ENCODE measurements at places on chromosomes 5 and 9.

GRCh38 chr9:1053282-1053621 lies 3.1 kb downstream of the DMRT2 start:
- DNase-seq = no peak

GRCh38 chr5:81520769-81521168 lies 126.8 kb upstream of the ACOT12 start:
- DNase-seq = no peak

- no peak for DNase-seq
Measured at GRCh38 chr5:71862507-71863060, 143.5 kb downstream of the CARTPT start.

DNA sequence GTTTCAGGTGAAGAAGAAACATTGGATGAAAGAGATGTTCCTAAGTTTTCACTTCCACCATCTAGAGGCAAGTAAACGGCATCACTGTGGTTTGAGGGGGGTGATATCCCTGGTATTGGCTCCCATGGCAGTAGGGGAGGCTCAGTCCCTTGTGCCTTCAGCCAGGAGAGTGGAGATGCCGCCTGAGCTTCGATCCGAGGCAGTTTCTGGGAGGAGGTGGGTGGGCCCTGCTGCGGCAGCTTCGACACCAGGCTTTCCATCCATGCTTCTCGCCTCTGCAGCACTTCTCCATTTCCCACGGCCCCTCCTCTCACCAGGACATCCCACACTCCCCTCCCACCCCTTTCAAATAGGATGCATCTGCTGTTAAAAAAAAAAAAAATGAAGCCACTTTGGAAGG lies 258.3 kb downstream of the GADD45G start:
- DNase-seq = no peak

- DNase-seq = no peak
Measured at GRCh38 chr5:180291234-180291940, 496 bp downstream of the MAPK9 start.

- no peak for DNase-seq
Measured at GRCh38 chr9:104269996-104270963, 176.2 kb downstream of the SMC2 start.

DNA sequence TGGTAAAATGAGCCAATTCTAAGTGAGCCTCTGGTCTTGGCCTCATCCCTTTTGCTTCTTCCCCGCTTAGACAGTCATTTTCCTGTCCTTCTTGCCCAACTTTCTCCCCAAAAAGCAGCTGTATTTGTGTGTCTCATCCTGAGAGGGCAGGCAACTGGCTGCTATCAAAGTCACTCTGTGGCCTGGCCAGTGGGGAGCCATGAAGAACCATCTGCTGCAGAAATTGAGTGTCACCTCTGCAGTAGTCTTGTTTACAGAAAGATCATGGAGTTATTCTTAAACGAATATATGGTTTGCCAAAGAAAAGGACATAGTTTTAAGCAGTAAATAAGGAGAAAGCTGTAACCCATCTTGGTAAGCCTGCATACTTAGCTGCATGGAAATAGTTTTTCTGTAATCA lies 233.6 kb upstream of the ELAVL2 start:
- DNase-seq = no peak

DNA sequence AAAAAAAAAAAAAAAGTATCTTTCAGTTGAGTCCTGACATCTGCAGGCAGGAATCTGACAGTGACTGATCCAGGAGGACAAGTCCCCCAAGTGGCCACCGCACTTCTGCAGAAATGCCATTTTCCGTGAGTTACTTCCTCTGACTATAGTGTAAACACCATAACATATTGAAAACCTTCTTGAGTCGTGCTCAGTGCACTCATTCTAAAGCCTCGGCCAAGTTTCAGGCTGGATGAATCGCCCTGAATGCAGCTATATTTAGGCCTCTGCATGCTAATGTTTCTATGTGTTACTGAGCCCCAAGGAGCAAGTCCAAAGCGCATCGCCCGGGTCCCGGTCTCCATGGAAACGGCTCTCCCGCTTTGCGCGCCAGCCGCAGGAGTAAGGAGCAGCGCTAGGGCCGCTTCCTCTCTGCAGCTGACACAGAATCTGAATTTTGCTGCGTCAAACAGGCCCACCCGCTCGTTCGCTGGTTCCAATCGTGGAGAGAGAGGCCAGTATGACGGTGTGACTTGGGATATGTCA lies 335.4 kb downstream of the MSX2 start:
- peak; percentile 8 for DNase-seq

DNA sequence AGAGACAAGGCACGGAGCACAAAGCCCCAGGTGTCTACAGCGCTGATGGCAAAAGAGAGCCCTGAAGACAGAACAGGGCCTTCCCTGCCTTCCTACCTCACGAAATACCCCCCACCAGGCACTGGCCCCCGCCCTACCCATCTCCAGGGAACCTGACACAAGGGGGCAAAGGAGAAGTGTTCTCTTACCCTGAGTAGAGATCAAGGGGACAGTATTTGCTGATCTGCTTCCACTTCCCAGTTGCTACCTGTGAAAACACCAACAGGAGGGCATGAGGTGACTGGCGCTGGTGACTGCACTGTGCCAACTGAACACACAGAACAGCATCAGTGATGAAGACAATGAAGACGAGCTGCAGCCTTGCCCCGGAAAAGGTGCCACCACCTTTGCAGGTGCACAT lies 27.4 kb downstream of the IPPK start:
- DNase-seq = no peak

- no peak for DNase-seq
Measured at GRCh38 chr9:108588246-108588645, 267.5 kb downstream of the ACTL7B start.

DNA sequence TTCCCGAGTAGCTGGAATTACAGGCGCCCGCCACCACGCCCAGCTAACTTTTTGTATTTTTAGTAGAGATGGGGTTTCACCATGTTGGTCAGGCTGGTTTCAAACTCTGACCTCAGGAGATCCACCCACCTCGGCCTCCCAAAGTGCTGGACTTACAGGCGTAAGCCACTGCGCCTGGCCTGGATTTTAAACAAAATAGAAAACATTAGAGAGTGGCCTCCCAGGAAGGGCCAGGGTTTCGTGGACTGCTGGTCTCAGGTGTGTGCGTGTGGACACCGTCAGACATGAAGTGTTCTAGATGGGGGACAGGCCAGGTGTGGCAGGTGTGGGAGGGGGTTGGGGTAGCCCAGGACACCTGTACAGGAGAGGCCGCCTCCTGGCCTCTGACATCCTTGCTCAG lies 7.0 kb upstream of the GBGT1 start:
- DNase-seq = no peak

- no peak for DNase-seq
Measured at GRCh38 chr5:28468166-28468565, 1429.8 kb upstream of the CDH9 start.

- DNase-seq = no peak
Measured at GRCh38 chr5:88827997-88828396, 55.0 kb downstream of the MEF2C start.

DNA sequence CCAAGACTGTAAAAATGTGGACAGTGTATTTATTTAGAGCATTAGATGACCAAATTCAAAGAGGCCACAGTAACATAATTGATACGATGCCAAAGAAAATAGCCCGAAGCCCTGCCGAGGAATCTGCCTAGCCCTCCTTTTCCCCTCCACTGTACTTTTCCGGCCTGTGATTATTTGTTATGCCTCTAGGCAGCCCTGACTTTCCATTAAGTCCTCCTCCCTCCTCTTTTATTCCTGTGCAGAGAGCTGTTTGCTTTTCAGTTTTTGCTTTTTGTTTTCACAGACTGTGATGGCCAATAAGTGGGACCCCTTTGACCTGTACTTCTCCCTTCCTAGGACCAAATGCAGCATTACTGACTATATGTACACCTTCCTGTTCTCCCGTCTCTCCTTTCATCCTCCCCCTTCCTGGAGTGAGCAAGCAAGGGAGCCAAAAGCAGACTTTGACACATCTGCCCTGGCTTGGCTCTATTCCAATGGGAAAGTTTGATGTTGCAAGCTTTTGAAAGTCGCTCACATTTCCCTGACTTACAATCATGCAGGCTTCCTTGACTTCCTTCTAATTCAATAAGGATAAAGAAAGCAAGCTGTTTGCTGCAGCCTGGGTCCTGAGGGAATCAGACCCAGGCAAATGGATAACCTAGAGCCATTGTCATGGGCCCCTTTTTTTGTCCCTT lies 76.1 kb downstream of the NREP start:
- DNase-seq = no peak

DNA sequence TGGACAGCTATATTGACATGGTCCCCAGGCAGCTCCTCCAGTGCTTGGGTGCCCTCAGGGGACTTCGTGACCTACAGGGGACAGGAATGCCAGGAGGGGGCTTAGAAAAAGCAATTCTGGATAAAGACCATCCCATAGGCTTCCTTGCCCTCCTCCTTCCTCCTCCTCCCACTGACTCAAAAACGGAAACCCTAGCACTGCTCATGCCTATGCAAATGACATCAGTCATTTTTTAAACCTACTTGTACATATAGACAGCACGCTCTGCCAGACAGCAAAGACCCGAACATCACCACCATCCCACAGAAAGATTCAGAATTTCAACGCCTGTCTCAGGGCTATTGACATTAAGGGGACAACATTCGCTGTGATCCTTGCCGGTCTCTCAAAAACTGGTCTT lies 11.0 kb downstream of the IGFBPL1 start:
- no peak for DNase-seq

- no peak for DNase-seq
Measured at GRCh38 chr5:14220642-14221041, 77.5 kb downstream of the TRIO start.

GRCh38 chr9:107717529-107718314 lies 228.2 kb upstream of the KLF4 start:
- DNase-seq = no peak

GRCh38 chr9:8736805-8737204 lies 937.2 kb upstream of the DMAC1 start:
- no peak for DNase-seq

DNA sequence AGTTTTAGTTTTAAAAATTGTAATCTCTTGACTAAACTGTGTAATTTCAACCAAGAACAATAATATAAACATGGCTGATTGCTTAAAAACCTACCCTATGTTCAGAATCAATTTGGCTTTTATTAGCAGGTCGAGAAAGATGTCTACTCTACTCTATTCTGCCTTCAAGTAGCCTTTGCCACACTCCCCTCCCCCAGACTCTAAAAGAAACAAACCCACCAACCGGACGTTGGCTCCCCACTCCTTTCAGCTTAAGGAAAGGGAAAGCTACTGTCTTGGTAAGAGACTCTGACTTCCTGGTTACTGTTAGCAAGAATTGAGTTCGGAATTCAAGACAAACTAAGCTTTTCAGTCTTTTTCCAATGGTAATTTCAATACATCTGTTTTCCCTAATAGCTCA lies 46.7 kb downstream of the TNFAIP8 start:
- no peak for DNase-seq

- DNase-seq = no peak
Measured at GRCh38 chr5:38799556-38800377, 46.0 kb upstream of the OSMR start.

DNA sequence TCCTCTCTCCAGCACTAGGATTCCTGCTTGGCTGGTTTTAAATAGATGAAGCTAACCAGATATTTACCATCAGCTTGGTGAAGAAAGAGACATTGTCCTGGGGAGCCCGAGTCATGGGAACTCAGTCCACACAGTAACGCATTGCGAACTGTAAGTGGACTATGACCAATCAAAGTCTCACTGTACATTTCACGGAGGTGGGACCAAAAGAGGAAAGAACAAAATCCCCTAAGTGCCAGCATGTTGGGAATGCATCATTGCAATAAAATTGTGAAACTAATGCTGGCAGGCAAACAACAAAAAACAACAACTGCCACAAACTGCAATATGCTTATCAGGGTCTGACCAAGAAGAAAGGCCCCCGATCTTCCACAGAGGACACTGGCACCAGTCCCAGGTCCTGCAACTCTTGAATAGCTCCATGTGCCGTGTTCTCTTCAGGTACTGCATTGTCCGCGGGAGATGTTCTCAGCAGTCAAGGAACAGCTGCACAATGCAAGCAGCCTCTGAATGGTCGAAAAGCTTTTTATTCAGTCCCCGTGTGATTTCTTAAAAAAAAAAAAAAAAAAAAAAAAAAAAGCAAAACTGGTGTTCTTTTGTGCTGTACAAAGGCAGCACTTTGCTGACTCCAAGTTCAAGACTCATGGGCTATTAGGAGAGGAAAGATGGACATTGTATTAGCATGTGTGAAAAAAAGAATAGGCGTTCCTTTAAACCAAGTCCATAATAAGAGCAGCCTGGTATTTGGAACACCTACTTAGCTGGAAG lies 38.1 kb downstream of the SEMA6A start:
- DNase-seq = no peak

DNA sequence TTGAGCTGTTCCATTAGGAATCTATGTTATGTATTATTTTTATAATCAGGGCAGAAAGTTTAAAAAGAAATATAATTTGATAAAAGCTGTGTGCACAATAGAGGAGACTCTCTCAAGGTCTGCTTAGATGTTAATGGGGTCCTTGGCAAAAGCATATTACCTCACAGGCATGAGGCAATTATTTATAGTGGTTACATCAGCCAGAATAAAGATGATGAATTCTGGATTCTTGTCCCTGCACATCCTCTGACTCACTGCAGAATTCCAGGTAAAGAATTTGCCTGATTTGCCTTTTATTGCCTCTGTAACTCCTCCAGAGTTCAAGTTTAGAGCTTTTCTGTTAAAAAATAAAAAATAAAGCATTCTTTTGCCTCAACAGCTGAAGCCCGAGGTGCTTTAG lies 253.6 kb downstream of the MAST4 start:
- DNase-seq = no peak

DNA sequence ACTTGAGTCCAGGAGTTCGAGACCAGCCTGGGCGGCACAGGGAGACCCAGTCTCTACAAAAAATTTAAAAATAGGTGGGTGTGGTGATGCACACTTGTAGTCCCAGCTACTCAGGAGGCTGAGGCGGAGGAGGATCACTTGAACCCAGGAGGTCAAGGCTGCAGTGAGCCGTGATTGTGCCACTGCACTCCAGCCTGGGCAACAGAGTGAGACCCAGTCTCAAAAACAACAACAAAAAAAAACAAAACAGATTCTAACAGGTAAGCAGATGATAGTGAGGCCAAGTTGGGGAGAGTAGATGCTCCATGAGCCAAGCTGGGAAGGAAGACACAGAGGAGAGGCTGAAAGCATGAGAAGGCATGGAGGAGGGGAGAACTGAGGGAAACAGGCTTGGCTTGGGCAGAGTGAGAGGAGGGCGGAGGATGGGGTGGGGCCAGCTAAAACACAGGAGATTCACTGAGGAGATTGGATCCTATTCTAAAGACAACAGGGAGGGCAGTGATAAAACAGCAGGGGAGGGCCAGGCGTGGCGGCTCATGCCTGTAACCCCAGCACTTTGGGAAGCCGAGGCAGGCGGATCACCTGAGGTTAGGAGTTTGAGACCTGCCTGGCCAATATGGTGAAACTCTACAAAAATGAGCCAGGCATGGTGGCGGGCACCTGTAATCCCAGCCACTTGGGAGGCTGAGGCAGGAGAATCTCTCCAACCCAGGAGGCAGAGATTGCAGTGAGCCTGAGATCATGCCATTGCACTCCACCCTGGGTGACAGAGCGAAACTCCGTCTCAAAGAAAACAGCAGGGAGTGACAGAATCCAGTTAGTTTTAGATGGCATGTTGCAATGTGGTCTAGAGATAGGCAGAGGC lies 8.4 kb downstream of the RPS14 start:
- DNase-seq = no peak

DNA sequence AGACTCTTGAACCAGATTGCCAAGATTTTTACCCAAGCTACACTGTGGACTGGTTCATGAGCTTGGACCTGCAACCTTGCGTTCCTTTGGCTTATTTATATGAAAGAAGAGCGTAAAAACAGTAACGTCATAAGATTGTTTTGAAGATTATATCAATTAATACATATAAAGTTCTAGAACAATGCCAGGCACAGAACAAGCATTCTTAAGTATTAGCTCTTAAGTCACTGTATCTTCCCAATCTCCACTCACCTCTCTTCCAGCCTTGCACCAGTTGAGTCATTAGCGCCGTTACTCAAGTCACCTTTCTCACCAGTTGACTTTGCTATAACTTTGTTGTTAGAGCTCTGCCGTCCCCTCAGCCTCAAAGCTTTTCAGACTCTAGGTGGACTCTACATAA lies 415.7 kb downstream of the PLK2 start:
- DNase-seq = no peak
